ENCODE measurements at places on chromosomes 6 and 20. TPM values are rescaled to one million over a fixed set of nuclear protein-coding genes. Genes with fewer than 3 reads are reported as not detected.

DNA sequence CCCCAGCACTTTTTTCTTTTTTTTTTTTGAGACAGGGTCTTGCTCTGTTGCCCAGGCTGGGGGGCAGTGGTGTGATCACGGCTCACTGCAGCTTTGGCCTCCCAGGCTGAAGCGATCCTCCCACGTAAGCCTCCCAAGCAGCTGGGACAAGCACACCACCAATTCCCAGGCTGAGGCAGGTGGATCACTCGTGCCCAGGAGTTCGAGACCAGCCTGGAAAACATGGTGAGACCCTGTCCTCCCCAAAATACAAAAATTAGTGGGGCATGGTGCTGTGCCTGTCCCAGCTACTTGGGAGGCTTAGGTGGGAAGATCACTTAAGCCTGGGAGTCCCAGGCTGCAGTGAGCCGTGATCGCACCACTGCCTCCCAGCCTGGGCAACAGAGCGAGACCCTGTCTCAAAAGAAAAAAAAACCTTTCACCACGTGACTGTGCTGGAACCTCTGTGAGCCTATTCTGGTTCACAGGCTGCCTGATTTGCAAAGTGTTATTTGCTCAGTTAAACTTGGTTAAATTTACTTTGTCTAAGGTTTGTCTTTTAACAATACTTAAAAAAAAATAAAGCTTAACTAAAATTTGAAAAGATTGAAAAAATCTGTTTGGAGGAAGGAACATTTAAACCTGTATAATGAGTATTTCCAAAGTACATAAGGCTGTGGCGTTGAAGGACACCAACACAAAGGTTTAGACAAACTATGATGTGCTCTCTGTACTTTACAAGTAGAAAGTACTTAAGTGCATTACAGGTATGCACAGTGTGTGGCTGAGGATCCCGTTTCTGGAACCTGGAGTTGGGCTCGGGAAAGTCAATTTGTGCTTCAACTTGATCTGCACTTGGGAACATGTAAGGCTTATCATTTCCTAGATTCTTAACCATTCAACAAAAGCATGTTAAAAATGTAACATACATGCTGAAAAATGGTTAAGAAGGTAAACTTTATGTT, 55.0 kb downstream of the PPP1R3G start:
- no peak overlapping the region for H3K27ac ChIP-seq
- H3K4me3 ChIP-seq, result no peak overlapping the region
- H3K4me1 ChIP-seq, result no peaks in the 10 kb centered on the region
- no peaks in the 10 kb centered on the region for H3K36me3 ChIP-seq

DNA sequence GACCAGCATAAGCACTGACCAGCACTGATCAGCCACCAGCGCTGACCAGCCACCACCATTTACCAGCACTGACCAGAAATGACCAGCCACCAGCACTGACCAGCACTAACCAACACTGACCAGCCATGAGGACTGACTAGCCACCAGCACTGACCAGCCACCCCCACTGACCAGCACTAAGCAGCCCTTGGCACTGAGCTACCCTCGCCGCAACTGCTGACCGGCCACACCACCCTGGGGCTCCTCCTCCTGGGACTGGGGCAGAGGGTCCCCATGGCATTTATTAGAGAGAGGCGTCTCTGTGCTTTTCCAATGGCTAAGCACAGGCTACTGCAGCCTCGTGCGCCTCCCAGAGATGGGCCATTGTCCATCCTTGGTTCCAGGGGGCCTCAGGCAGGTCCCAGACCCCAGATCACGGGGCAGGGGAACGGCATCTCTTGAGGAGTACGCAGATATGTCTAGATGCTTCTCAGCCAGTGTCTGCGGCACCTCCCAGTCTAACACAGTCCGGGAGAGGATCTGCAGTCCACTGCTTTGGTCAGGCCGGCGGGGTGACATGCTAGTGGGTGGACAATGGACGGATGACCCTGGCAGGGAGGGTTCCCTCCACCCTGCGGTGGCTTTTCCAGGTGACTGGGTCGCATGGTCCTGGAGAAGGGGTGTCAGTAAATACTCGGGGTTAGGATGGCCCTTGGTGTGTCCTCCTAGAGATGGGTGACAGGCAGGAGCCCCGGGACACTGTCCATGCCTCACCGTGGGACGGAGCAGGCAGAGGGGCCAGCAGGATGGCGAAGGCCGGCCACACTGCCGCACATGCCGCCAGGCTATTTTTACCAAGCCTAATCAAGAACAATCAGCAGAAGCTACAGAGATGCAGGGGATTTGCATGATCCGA, 168.0 kb downstream of the TAF4 start:
- H3K4me1 ChIP-seq, result no peaks in the 10 kb centered on the region
- H3K4me3 ChIP-seq, result no peak overlapping the region
- H3K27ac ChIP-seq, result no peak overlapping the region
- no peaks in the 10 kb centered on the region for H3K36me3 ChIP-seq

Gene LPA
- total RNA-seq, result not detected

Gene NKX2-4
- 3.9 TPM for total RNA-seq

- H3K27me3 ChIP-seq, result no peaks in the 10 kb centered on the region
- no peak for DNase-seq
- no peak overlapping the region for H3K27ac ChIP-seq
- no peak overlapping the region for H3K4me3 ChIP-seq
- no peaks in the 10 kb centered on the region for H3K36me3 ChIP-seq
Observed at GRCh38 chr6:109311471-109311870, 70.8 kb downstream of the CD164 start.
